ENCODE measurements at places on chromosomes 12 and 14.

- no peak for DNase-seq
These were observed 1.2 kb upstream of the AP1G2 start for GRCh38 chr14:23568600-23569331.

GRCh38 chr14:85296456-85297210 is 233.3 kb upstream of the FLRT2 start:
- DNase-seq, result no peak

DNA sequence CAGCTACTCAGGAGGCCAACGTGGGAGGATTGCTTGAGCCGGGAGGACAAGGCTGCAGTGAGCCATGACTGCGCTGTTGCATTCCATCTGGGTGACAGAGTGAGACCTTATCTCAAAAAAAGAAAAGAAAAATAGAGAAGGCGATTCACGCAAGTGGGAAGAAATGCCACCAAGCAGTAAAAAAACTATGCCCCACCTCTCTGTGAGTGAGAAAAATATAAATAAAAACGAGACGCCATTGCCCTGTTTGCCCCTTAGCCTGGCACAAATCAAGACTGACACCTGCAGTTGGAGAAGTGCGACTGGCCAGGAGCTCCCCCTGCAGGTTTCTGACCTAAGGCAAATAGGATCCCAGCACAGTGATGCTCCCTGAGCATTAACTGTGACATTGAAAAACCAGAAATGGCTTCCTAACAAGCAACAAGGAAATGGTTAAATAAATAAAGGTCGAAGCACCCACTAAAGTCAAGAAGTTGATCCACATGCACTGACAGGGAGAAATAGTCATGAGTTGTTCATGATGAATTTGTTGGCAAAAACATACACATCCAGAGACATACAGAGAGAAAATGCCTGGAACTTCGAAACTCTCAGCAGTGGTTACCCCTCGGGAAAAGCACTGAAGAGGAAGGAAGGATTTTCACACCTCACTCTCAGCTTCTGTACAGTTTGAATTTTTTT is 21.1 kb downstream of the GSC start:
- no peak for DNase-seq

DNA sequence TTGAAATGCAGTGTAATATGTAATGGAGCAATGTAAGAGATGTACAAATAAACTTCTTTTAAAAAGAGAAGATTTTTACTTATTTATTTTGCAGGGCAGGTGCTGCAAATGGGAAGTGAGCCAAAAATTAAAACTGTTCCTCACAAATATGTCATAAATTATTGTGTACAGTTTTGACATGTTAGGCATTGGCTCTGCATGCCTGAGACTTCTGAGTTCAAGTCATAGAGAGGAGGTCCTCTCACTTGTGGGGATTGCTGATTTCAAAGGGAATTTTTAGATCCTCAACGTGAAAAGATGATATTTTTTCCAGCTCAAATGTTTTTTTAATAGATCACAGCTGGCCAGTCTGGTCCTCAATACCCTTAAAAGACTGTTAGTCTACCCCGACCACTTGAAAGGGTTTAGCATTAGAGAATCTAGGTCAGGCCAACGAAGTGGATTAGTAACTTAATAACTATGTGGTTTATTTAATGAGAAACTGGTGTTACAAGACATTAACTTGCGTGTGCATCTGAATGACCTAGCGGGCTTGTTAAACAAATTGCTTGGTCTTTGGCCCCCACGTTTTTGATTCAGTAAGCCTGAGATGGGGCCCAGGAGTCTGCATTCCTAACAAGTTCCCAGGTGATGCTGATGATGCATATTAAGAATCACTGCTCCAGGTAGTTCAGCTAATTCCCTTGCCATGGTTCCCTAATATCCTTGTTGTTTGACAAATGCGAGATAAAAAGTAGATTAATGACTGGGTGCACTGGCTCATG is 30.9 kb upstream of the WDR89 start:
- DNase-seq, result no peak

- no peak for DNase-seq
These were observed 1.4 kb downstream of the PRKD1 start for GRCh38 chr14:29926228-29926627.
